ENCODE measurements at places on chromosomes 4 and X. TPM values are rescaled to one million over a fixed set of nuclear protein-coding genes. Genes with fewer than 3 reads are reported as not detected.

Gene LRBA
- 32.3 TPM for total RNA-seq

Gene SHOX
- not detected for total RNA-seq

Gene RHOXF2B
- not detected for total RNA-seq

Gene TMSB15C
- total RNA-seq = 8.2 TPM

Gene VEGFC
- total RNA-seq = 11.9 TPM

Gene FHL1
- 102 TPM for total RNA-seq

Gene RBMXL3
- total RNA-seq = not detected

Gene ITIH6
- total RNA-seq = not detected

Gene NELFA
- 22.7 TPM for total RNA-seq

Gene RHOXF1
- total RNA-seq = 0.87 TPM

Gene PRSS12
- total RNA-seq = 0.68 TPM

Gene SPIN2A
- total RNA-seq = 0.45 TPM

Gene CFAP99
- total RNA-seq = not detected

Gene FREM3
- 0.08 TPM for total RNA-seq

Gene RHOH
- 1.6 TPM for total RNA-seq

Gene LONRF3
- total RNA-seq = 7.8 TPM

Gene DUX4
- not detected for total RNA-seq

Gene NPFFR2
- total RNA-seq = not detected

Gene MBNL3
- total RNA-seq = 40.0 TPM

Gene DNAAF6
- 1.1 TPM for total RNA-seq

Gene SLITRK4
- total RNA-seq = 2.3 TPM

Gene SFRP2
- total RNA-seq = not detected

Gene EGFL6
- not detected for total RNA-seq

Gene EVC2
- 19.4 TPM for total RNA-seq

Gene PPP2R2C
- total RNA-seq = 1.4 TPM

Gene BCLAF3
- total RNA-seq = 14.1 TPM

Gene PIGA
- total RNA-seq = 10.0 TPM

Gene MMRN1
- 6.1 TPM for total RNA-seq

Gene BCOR
- total RNA-seq = 52.4 TPM

Gene TMEM154
- total RNA-seq = 1.5 TPM

Gene AREG
- total RNA-seq = 0.48 TPM

Gene FRAS1
- total RNA-seq = 0.95 TPM

Gene CT45A2
- total RNA-seq = not detected

Gene APELA
- not detected for total RNA-seq

Gene PGRMC2
- 49.8 TPM for total RNA-seq

Gene TCEAL6
- total RNA-seq = 1.6 TPM

Gene ADAMTS3
- 6.0 TPM for total RNA-seq

Gene HPGD
- 4.1 TPM for total RNA-seq

Gene MUC7
- total RNA-seq = not detected

Gene SPATA18
- 8.9 TPM for total RNA-seq

Gene RGN
- 16.5 TPM for total RNA-seq

Gene SRPK3
- total RNA-seq = 1.4 TPM

Gene MAGEA4
- not detected for total RNA-seq

Gene STOX2
- total RNA-seq = 11.7 TPM

Gene EVC
- 45.9 TPM for total RNA-seq

Gene FRG2
- not detected for total RNA-seq

Gene DEFB131A
- not detected for total RNA-seq

Gene TBC1D8B
- 7.2 TPM for total RNA-seq

Gene PPP4R3C
- not detected for total RNA-seq

Gene SATL1
- 0.10 TPM for total RNA-seq

Gene WDR19
- total RNA-seq = 66.2 TPM

Gene HSFX3
- not detected for total RNA-seq

Gene POLA1
- 20.2 TPM for total RNA-seq

Gene FAM114A1
- 99.7 TPM for total RNA-seq

Gene HOPX
- total RNA-seq = 20.4 TPM

Gene SHISA3
- 0.71 TPM for total RNA-seq

Gene DCAF12L2
- total RNA-seq = 1.7 TPM

Measured in ovary (tissue), 10 donors.